ENCODE measurements at places on chromosomes 1 and 21.

GRCh38 chr1:178938101-178938958, 67.5 kb upstream of the ANGPTL1 start:
- no peak for DNase-seq

GRCh38 chr1:208189716-208190115, 54.5 kb downstream of the PLXNA2 start:
- DNase-seq, result no peak

DNA sequence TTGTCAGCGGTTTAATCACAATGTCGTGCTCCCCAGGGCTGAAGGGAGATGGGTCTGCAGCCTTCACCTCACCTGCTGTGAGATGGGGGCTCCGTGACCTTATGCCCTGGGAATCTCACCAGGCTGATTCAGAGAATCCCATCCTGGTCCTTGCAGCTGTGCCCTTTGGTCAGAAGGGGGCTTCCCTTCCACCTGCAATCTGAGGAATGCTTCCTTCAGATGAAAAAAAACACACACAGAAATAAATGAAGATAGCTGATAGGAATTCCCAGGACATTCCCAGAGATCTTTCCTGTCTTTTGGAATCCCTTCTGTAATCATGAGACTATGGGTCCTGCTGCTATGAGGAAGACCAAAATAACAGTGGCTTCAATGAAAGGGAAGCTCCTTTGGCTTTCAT, 127.0 kb upstream of the VAMP3 start:
- no peak for DNase-seq

DNA sequence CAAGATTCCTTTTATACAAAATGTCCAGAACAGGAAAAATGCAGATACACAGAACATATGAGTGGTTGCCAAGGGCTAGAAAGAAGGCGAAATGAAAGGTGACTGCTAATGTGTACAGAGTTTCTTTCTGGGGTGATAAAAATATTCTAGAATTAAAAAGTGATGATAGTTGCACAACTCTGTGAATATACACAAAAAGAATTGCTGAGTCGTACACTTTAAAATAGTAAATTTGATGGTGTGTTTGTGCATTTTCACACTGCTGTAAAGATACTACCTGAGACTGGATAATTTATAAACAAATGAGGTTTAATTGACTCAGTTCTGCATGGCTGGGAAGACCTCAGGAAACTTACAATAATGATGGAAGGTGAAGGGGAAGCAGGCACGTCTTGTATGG, 23.9 kb downstream of the KLHDC7A start:
- no peak for DNase-seq

GRCh38 chr1:202831906-202832305, 21.2 kb downstream of the PCAT6 start:
- no peak for DNase-seq

GRCh38 chr21:25039461-25040380, 567.6 kb downstream of the MRPL39 start:
- peak; percentile 13 for DNase-seq

- DNase-seq, result no peak
Observed at GRCh38 chr1:63592536-63593302, 492 bp upstream of the PGM1 start.

GRCh38 chr21:39137248-39138178, 45.7 kb downstream of the PSMG1 start:
- DNase-seq, result no peak

GRCh38 chr1:231062500-231063270, 22.6 kb upstream of the FAM89A start:
- DNase-seq, result no peak

GRCh38 chr1:97827887-97828286, 92.9 kb downstream of the DPYD start:
- DNase-seq, result no peak

DNA sequence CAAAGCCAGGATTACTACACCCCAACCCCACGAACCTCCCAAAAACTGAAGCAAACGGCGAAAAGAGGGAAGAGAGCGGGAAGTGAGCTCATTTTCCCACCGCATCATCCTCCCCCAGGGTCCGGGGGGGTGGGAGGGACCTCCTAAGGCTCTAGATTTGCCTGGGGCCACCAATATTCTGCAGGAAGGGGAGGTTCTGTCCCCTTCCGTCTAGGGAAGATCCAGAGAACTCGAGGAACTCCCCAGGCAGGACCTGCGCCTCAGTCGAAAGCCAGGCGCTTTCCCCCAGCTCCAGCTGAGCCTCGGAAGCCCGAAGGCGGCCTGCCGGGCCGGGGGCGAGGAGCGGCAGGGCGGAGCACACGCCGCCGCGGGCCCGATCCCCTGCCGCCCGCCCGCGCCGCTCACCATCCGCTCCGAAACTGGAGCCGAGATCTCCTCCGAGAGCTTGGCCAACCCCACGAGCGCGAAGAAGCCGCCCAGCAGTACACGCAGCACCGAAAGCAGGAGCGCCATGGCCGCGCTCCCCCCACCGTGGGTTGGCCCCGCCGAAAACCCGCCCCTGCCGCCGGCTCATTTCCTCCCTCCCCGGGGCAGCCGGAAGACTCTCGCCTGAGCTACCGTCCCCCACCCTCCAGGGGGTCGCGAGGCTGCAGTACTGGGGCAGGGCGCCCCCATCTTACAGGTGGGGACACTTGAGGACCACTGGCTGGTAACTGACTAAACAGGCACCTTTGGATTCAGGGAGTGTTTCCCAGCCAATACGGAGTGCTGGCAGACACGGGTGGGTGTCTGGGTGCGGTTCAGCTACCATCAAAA, at the start of gene TMEM35B:
TMEM35B (minus strand) TSS at position 555 of the 816 bp plus-strand sequence; CDS start at position 513, 42 bp downstream.
- DNase-seq, result peak; percentile 38

- no peak for DNase-seq
Observed at GRCh38 chr1:202014915-202015661, 4.7 kb downstream of the ELF3 start.

- no peak for DNase-seq
Observed at GRCh38 chr1:51341876-51342496, 11.6 kb upstream of the TTC39A start.

DNA sequence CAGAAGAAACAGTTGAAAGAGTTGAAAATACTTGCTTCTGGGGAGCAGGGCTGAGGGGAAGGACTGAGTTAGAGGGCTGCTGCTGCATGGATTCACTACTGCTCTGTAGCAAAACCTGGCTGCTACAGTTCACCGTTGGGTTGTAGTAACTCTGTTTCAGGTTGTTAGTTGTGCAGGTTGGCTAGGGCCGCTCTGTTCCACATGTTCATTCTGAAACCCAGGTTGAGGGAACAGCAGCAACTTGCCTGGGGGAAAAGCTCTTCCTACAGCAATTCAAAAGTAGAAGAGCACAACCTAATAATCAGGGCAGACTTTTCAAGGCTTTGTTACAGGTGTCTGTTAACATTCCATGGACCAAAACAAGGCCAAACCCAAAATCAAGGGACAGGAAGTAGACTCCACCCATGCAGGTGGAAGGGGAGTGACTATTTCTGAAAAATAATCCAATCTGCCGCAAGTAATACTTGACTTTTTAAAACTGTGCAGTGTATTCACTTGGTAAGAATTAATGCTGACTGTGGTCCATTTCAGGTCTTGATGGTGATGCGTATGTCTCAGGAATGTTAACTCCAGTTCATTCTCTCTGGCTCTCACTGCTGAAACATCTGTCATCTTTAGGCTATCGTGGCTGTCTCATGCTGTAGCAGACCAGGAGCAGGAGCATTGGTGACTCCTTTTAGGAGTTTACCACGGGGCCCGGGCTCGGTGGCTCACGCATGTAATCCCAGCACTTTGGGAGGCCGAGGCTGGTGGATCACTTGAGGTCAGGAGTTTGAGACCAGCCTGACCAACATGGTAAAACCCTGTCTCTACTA, 5.1 kb upstream of the PARK7 start:
- DNase-seq, result no peak

DNA sequence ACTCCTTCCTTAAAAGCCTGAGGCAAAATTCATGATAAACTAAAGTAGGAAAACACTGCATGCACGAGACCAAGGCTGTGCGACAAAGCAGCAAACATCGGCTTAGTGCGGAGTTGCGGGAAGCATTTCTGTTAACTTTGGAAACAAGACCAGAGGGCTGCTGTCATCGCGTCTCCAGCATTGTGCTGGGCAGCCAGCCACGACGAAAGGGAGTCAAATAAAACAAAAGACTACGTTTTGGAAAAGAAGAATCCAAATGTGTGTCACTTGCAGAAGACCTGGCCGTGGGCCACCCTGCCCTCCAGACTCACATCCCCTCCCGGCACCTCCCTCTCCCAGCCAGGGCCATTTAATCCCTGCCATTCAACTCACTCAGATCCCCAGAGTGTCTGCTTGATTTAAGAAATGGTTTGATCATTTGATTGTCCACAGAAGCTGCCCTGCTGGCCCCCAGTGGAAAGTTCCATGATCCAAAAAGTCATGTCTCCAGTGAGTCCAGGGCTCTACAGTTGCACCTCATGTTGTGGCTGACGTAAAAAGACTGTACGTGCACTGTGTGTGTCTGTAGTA, 2.4 kb upstream of the KRTAP10-11 start:
- DNase-seq, result no peak

DNA sequence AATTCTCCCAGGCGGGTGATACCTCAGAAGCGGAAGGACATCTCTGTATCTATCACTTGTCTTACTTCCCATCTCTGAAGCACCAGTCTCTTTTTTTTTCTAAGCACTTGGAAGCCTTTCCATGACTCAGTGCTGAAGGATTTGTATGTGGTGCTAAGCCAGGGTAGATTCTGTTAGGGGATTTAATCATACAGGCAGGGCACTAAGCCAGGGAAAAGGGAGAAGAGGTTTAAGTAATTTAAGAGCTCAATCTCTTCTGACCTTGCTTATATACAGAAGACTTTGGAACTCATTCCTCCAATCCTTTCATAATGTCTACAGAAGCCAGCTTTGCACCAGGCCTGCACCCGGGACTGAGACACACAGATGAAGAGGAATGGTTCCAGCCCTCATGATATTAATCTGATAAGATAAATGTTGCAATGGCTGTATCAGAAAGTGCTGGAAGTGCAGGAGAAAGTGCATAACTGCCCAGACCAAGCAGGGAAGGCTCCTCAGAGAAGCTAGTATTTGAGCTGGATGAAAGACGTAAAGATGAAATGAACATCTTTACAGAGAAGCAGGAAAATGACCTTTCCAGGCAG, 11.0 kb downstream of the FAM163A start:
- DNase-seq, result no peak

- no peak for DNase-seq
Observed at GRCh38 chr1:13784971-13785370, 85.0 kb downstream of the PRDM2 start.

DNA sequence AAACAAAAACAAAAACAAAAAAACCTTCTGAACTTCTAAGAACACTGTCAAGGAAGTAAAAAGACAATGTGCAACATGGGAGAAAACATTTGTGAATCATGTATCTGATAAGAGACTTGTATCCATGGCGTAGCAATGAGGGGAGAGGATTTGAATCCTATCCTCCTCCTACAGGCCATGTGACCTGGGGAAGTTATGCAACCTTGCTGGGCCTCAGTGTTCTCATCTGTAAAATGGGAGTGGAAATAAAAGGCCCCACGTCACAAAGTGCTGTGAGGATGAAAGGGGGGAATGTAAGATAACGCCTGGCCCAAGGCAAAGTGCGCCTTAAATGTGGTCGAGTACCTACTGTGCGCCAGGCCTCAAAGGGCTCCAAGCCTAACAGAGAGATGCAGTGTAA, 83.7 kb downstream of the DISP3 start:
- no peak for DNase-seq

GRCh38 chr1:76830373-76830772, 36.9 kb upstream of the ST6GALNAC5 start:
- DNase-seq, result no peak

DNA sequence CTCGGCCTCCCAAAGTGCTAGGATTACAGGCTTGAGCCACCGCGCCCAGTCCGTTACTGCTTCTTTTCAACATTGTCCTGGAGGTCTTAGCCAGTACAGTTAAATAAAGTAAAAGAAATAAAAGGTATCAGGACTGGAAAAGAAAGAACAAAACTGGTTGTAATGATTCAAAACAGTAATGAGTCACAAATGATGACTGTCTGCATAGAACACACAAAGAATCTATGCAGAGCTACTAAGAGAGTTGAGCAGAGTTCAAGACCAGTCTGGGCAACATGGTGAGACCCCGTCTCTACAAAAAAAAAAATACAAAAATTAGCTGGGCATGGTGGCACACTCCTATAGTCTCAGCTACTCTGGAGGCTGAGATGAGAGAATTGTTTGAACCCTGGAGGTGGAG, 23.4 kb downstream of the BCAR3 start:
- no peak for DNase-seq

GRCh38 chr1:29129916-29130315, 6.2 kb upstream of the TMEM200B start:
- no peak for DNase-seq

DNA sequence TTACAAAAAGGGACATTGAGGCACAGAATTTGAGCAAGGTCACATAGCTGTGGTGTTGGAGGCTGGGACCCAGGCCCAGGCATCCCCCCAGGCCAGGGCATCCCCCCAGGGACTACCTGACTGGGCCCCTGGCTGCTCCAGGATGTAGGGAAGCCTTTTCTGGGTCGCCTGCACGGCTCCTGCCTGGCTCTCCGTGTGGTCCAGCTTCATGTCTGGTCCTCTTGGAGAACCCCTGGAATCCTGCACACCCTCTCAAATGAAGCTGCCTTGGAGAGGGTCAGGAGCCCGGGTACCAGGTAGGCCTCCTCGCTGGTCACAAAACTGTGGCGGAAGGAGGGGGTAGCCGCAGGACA, 919 bp upstream of the CELSR2 start:
- no peak for DNase-seq

DNA sequence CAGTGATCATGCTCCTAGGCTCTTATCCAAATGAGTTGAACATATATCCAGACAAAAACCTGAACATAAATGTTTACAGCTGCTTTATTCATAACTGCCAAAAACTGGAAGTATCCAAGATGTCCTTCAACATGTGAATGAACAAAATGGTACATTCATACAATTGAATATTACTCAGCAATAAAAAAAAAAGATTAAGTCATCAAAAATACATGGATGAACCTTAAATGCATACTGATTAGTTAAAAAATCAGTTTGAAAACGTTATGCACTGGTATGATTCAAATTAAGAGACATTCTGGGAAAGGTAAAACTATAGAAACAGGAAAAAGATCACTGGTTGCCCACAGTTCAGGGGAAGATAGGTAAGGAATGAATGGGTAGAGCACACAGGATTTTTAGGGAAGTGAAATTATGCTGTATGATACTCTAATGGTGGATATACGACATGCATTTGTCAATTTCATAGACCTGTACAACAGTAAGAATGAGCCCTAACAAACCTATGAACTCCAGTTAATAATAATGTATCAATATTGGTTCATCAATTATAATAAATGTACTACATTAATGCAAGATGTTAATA, 3.1 kb downstream of the LRRC40 start:
- DNase-seq, result no peak

DNA sequence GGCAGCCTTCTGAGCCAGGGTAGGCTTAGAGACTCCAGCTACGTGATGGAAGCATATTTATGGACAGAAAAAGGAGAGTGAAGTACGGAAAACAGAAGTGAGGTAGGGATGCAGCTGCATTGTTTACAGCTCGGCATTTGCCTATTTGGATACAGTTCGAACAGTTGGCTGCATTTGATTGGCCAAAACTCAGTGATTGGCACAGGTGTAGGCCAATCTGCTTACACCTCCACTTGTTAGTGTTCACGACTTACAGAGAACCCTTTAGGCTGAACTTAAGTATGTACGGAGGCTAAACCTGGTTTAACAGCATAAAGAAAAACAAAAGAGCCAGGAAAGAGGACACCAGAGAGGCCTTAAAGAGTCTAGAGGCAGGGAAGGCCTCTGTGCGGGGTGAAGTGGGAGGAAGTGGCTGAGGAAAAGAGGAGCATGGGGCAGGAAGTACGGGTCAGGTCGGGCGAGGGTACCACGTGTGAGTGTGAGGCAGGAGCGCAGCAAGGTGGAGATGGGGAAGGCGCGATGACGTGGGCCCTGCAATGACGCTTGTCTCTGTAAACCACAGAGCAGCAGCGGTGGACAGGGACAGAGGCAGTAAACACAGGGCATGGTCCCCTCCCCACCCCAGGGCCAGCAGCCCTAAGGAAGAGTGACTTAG, 32.0 kb downstream of the RSPH1 start:
- no peak for DNase-seq
